ENCODE measurements at places on chromosomes 2 and 18.

GRCh38 chr2:54891909-54892308, 158.3 kb downstream of the RTN4 start:
- DNase-seq: no peak

DNA sequence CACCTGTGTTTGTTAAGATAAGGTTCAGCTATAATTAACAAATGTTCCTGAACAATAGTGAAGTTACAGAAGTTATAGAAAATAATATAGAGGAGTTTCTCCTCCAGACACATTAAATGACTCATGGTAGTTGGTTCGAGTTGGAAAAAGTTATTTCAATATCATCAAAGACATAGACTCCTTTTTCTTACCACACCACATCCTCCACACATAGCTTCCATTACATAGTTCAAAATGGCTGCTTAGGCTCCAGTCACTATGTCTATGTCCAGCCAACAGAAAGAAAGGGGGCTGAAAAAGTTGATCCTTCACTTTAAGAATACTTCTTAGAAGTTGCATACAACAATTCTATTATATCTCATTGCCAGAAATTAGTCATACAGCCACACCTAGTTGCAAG, 50.7 kb downstream of the DYNAP start:
- no peak for DNase-seq

DNA sequence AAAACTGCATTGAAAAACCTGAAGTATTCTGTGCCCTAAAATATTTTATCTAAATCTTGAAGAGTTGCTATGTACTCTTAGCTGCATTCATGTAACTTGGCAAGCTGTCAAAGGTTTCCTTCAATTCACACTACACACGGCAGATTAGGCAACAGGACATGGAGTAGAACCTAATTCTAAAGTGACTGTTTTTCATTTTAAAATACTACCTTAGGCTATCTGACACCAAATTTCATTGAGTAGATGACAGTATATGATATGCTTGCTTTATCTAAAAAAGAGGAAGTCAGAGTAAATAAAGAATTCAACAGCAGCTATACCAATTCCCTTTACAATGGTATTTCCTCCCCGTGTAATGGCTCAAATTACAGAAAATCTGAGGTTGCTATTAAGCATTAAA, 45.4 kb downstream of the EXOC6B start:
- no peak for DNase-seq

DNA sequence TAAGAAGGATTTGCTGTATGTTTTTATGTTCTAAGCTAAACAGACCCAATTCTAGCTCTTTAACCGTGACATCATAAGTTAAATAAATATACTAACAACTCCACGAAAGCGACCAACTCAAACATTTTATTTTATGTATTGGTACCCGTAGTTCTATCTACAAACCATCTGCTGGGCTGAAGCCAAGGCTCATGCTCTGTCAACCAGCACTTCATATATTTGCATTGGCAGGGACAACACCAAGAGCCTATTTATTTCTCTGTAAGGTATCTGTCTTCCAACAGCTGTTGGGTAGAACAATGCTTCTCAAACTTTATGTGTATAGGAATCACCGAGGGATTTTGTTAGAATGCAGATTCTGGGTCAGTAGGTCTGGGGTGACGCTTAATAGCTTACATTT, 64.5 kb downstream of the PID1 start:
- DNase-seq: no peak

DNA sequence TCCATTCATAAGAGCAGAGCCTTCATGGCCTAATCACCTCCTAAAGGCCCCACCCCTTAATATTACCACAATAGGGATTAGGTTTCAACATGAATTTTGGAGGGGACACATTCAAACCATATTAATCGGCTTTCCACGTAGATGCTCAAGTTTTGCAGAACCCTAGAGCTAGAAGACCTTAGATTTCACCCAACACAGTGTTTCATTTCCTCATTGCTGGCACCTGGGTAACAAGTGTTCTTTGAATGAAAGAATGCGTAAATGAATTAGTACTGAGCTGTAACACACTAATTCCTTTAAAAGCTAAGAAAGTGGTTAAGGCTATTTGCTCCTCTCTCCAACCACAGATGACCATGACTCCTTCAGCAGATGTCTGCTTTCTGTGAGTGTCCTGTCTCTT, 252.5 kb downstream of the SMAD2 start:
- no peak for DNase-seq

- no peak for DNase-seq
Observed at GRCh38 chr2:166331468-166331867, 44.3 kb downstream of the SCN9A start.

- no peak for DNase-seq
Observed at GRCh38 chr2:112927745-112928144, 16.8 kb downstream of the IL37 start.

DNA sequence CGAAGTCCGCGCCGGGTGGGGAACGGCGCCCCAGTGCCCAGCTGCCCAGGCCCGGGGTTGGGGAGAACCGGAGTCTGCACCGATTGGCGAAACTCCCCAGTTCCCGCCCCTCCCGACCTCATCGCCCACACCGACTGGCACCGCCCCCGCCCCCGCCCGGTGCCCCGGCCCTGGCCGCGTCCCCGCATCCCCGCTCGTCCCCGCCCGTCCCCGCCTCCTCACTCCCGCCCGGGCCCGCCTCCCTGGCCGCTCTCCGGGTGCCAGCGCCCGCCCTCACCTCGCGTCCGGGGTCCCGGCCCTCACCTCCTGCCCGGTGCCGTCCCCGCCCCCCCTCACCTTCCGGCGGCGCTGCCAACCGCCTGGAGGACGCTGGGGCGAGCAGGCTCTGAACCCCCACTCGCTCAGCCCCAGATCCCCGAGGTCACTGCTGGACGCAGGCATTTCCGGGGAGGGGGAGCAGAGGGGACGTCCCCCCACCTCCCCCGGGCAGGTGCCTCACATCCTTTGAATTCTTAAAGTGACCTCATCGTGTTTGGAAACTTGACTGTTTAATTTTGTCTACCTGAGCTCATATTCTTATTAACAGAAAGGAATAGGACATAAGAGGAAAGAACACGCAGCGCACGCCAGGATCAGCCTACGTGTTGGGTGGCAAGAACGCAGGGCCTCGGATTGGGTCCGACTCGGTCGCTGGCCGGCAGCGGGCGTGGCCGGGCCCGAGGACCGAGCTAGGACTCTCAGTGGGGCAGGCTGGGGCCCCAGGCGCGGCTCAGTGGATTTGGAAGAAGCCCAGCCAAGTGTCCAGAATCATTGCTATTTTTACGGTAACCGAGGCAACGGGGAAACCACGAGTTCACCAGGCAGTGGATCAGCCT, at the start of gene FAM110C:
FAM110C (minus strand) TSS at position 35 of the 875 bp plus-strand sequence. CDS start 120 bp downstream, outside the sequence.
- DNase-seq: peak; percentile 9

GRCh38 chr2:112646102-112646719, 472 bp downstream of the SLC20A1 start:
- no peak for DNase-seq

- DNase-seq: no peak
Observed at GRCh38 chr2:144835634-144836350, 315.9 kb upstream of the ZEB2 start.

DNA sequence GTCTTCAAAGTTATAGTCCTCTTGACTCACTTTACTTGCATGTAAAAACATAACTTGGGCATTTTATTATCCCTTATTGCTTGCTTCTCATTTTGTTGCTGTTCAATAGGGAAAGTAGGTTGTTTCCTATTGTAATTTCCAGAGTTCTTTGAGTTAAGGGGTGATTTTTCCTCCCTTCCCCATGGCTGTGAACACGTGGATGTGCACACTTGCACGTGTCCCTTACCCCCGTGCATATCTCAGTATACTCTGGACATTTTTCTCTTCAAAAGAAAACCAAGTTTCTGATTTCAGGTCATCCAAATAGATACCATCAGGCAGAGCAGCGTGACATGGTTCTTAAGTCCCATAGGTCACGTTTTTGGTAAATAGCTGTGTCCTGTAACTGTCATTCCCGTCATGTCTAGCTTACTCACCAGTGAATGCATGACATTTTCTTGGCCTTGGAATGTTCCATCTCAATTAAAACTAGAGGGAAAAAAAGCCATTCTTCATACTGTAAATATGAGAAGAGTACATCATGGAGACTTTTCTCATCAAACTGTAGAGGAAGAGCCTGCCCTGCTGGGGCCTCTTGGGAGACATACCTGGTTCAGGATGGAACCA, 83.3 kb upstream of the KCNE4 start:
- no peak for DNase-seq

DNA sequence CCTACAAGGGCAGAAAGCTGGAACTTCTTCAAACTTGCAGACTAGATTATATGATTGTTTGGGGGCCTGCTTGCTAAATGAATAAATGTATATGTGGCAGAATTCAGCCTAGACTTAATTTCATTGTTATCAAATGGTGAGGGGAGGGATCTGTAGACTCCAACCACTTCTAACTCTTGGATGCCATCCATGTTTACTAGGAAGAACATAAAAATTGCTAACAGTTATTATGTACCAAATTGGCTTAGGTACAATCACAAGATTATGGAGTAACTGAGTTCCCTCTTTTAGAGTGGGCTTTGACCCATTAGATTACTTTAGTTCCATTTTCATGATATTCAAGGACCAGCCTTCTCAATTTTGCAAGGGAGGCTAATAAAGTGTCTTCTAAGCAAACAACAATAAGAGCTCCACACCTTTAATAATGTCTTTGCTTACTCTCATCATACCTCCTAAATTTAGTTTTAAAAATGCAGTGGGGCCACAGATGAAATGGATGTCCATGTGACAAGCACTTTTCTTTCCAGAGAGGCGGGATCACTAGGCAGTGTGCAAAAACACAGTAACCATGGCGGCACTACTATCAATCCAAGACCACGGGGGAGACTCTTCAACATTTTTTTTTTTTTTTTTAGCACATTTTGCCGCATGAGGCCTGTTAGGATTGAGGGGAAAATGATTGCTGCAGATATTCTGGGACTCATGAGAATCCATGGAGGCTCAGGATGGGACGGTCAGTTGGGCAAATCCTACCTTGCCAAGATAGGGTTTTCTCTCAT, 217.6 kb upstream of the SPRED2 start:
- DNase-seq: no peak

DNA sequence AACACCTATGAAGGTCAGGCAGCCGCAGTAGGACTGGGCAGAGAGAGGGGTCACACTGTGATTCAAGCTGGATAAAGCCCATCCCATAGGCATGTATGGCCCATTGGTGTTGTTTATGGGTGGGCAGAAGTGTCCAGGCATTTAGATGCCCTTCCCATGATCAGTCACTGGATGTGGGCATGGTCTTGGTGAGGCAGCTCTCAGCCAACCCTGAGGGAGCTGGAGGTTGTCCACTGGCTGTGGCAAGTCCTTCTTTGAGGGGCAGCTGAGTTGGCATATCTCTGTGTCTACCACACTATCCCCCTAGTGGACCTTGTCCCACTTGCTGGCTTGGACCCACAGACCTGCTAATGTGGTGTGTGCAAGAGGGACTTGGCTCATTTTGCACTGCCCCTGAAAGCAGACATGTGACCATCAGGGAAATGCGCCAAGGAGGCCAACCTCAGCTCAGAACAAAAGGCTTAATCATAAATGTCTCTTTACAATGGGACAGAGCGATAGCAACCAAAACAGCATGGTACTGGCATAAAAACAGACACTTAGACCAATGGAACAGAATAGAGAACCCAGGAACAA, 82.0 kb downstream of the TMEM17 start:
- DNase-seq: no peak

GRCh38 chr2:128736689-128737545, 418.2 kb upstream of the HS6ST1 start:
- DNase-seq: peak; percentile 22

DNA sequence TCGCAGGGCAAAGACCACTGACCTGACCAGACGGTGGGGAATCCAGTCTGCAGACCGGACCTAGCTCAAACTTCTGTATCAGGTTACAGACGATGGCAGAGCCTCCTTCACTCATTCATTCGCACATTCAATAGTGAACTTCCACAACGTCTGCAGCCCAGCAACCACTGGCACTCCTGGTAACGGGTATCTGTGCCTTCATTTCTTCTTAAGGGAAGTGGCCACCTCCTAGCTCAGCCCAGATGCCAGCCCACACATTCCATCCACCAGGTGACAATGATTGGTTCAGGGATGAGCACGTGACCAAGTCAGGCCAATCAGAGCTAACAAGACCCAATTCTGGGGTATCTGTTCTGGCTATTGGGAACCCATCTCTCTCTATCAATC, 15.9 kb upstream of the ARMC9 start:
- no peak for DNase-seq

GRCh38 chr2:136394136-136395060, 276.4 kb upstream of the CXCR4 start:
- DNase-seq: no peak

Measured in CD4-positive, alpha-beta T cell (primary cell).